ENCODE measurements at places on chromosomes 1 and 21. TPM values are rescaled to one million over a fixed set of nuclear protein-coding genes. Genes with fewer than 3 reads are reported as not detected.

GRCh38 chr21:35861661-35862060 is 198.7 kb downstream of the SETD4 start:
- DNase-seq, result no peak

KCNE2 gene
- total RNA-seq, result 0.37 TPM

ACTL8 gene
- total RNA-seq, result 0.47 TPM

GRCh38 chr1:46613661-46614603 is 2.7 kb downstream of the MOB3C start:
- DNase-seq, result peak; percentile 65

DNA sequence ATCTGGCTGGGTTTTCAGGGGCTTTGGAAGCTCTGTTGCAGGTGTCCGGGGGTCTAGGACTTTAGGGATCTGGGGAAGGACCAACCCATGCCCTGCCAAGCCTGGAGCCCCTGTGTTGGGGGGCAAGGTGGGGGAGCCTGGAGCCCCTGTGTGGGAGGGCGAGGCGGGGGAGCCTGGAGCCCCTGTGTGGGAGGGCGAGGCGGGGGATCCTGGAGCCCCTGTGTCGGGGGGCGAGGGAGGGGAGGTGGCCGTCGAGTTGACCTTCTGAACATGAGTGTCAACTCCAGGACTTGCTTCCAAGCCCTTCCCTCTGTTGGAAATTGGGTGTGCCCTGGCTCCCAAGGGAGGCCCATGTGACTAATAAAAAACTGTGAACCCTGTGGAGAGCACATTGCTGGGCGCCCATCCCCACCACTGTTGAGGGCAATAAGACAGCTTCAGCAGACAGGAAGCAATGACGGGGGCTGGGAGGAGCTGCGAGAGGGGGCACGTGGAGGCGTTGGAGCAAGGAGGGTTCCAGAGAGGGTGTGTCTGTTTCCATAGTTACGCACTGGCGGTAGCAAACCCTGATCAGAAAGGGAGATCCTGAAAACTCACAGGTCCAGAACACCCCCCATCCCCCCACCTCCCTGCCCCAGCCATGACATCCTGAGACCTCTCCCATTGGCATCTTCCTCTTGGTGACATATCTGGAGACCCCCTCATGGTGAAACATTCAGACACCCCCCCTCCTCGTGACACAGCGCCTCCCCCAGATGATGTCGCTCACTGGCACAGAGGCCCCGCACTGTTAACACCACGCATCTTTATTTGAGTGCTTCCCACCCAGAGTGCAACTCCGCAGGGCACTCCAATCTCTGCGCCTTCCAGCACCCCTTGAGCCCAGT is 8.4 kb downstream of the MYBPH start:
- DNase-seq, result no peak

GRCh38 chr1:35190784-35191183 is 2.2 kb downstream of the SFPQ start:
- DNase-seq, result no peak

DNA sequence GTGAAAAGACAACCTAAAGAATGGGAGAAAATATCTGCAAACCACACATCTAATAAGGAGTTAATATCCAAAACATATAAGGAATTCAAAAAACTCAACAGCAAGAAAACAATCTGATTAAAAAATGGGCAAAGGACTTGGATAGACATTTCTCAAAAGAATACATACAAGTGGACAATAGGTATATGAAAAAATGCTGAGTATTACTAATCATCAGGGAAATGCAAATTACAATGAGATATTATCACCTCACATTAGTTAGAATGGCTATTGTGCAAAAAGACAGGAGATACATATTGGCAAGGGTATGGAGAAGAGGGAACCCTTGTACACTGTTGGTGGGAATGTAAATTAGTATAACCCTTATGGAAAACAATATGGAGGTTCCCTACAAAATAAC is 44.9 kb downstream of the TRMT1L start:
- no peak for DNase-seq

HPDL gene
- total RNA-seq, result 60.6 TPM

All from H1 (cell line).